ENCODE measurements at places on chromosomes 3 and 15.

DNA sequence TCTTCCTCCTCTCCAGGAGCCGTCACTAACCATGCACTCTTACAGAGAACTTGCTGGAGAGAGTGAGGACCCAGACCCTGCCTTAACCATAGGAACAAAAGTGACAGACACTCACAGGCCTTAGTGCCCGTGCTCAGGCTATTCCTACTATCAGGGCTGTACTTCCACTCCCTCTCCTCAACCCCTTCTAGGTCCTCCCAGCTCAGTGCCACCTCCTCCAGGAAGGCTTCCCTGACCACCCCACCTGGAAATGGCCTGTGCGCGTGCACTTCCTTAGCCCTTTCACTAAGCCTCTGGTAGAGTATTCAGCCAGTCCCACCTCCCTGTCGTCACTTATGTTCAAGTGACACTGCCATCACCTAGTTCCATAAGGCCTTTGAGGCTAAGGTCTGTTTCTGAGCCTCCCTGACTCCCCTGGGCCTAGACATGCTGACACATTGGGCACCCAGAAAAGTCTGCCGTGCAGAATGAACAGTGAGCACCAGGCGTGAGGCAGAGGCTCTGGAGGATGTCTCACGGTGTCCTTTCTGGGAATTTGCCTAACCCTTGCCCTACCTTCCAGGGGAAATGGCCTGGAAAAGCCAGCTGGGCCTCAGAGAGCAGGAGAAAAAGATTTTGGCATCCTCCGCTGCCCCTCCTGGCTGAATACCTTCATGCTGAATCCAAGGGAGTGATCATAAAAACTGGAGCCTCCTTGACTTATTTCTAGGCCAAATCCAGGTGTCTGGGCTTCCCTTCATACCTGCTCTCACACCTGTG lies 108.6 kb upstream of the SMAD3 start:
- DNase-seq = no peak

DNA sequence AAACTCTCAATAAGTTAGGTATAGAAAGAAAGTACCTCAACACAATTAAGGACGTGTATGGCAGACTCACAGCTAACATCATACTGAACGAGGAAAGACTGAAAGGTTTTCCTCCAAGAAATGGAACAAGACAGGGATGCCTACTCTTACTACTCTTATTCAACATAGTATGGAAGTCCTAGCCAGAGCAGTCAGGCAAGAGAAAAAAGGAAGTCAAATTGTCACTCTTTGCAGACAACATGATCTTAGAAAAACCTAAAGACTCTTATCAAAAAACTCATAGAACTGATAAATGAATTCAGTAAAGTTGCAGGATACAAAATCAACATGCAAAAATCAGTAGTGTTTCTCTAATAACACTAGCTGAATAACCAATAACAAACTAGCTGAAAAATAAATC lies 96.0 kb downstream of the C3orf70 start:
- no peak for DNase-seq

DNA sequence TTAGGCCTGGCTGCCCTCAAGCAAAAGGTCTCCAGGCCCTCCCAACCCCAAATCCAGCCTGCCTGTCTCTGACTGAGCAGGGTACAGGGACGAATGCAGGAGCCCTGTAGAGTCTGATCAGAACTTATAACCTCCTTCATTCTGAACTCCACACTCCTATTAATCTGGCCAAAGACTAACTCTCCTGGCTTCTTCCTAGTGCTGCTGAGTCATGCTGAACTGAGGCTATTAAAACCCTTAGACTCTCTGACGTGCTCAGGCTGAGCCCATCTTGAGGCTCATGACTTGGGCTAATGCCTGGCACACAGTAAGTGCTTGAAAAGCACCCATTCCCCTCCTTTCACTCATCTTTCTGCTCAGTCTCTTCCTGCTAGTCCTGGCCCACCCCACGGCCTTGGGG lies 81.9 kb downstream of the NUP210 start:
- DNase-seq = no peak

DNA sequence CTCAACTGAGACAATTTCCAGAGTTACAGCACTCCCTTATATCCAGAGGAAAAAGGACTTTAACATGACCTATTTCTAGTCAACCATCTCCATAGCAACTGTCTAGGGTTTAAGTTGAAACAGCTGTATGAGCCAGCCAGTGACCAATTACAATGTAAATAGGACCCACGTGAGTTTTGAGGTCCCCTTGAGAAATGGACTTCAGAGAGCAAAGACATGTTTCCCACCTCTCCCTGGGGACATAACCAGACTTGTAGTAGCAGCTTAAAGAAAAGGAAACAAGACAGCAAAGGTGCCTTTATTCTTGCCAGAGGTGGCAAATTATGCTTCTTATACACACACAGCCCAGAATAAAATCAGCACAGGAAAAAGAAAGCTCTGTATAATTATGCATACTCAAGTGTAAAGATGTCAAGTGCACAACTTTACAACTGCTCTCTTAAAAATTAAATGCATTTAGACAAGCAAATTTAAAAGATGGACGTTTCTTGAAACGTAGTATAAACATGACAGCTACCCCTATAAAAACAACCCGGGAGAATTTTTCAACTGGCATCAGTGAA lies 40.2 kb downstream of the SUMF1 start:
- DNase-seq = no peak

DNA sequence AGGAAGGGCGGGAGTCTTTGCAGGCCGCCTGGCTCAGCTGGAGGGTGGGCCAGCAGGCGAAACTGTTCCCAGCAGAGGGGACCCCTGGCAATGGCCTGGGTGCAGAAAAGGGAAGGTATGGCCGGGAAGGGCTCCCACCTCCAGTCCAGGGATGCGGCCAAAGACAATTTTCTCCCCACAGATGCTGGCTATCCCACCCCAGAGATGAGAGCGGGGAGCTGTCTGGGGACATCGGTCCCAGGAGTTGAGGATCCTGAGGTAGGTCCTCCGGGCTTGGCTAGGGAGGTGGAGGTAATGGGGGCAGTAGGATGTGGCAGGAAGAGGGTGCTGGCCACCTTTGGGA lies 1.7 kb downstream of the SEMA3G start:
- no peak for DNase-seq

DNA sequence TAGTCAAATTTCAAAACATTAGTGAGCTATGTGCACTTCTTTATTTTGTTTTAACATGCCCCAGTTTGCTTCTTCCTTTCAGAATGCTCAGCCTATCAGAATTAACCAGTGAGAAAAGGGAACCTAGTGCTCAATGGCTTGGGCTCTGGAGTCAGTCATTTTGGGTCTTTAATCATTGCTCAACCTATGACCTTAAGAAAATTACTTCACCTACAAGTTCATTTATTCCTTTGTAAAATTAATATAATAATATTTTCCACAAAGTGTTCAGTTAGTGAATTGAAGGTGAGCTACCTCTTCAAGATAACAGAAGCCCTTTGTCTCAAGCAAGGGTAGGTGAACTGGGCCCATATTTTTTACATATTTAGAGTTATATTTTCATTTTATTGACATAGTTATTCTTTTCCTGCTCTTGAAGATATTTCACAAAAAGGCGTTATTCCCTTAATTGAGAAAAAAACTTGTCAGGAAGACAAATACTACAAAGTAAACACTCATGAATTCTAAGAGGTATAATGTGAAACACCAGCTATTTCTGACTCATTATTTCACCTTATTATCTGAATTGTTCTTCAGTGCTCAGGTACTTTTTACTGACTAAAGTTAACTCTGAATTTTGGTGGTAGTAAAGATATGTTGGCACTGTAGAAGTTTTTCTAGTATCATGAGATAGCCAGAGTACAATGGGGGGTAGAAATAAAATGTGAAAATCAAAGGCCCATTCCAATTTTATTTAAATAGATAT lies 415.5 kb downstream of the NAALADL2 start:
- DNase-seq = no peak

DNA sequence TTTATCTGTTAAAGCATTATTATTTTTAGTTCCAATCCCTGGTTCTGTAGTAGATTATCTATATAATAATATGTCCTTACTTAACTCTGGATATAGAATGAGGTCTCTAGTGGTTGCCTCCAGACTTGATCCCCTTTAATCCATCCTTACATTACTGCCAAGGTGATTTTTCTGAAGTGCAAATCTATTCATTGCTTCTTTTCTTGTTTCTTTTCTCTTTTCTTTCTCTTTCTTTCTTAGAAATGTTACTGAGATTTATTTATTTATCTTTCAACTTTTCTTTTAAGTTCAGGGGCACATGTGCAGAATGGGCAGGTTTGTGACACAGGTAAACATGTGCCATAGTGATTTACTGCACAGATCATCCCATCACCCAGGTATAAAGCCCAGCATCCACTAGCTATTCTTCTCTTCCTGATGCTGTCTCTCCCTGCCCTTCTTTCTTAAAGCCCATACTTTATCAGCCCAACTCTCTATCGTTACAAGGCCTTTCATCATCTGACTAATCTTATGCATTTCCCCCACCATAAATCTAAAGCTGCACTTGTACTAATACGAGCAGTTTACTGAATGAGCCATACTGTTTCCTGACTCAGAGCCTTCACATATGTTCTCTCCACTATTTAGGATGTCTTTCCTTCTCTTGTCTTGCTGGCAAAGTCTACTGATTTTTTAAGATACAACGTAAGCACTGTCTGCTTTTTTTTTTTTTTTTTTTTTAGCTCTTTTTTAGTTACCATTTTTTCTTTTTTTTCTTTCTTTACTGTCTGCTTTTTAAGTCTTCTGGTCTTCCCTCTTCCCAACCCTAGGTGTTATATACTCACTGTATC lies 4.6 kb downstream of the GLCE start:
- DNase-seq = no peak

DNA sequence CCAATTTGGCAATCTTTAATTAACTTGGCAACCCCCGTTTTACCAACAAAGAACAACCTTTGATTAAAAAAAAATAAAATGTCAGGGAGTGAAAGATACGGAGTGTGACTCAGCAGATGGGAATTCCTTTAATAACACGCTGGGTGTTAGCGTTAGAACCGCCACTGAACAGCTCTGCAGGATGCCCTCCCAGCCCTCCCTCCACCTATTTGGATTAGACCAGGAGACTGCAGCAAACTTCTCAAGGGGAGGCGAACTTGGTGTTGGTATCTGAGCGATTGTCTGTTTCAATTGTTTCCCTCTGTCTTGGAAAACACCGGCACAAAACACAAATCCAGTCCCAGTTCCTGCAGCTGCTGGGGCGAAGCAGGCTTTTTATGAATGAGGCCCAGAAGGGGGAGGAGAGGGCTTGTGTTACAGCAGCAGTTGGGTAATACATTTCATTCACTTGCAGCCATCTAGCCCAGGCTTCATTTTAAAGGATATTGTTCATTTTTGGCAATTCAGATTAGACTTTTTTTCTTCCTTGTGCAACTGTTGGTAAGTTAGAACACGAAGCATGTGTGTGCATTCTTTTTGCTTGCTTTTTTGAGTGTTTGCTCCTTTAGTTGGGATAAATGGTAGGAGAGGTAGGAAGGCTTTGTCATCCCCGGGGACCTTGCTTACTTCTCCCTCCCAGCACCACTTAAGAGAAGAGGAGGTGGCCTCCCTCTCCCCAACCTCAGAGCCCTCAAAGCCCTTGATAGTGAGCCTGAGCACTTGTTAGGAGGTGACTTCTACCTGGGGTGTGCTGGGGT lies 152.3 kb downstream of the IGF1R start:
- no peak for DNase-seq

GRCh38 chr15:61649046-61649445 lies 411.2 kb downstream of the VPS13C start:
- no peak for DNase-seq

- no peak for DNase-seq
These were observed 107.0 kb downstream of the ETFA start for GRCh38 chr15:76204109-76204845.

DNA sequence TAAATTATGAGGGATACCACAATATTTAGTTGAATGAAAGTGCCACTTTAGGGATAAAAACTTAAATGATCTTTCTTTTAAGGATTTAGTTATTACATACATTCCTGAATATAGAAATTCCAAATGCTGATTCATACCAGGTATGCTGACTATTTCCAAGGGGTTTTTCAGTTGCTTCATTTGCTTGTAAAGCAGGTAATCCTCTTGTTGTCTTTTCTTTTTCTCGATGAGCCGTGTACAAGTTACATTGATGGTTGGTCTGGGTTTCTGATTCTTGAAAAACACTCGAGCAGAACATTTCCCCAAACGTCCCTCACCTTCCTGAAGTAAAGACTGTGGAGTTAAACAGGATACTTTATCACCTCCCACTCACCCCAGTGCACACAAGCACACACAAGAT lies 21.7 kb downstream of the RARRES1 start:
- no peak for DNase-seq

GRCh38 chr15:41160639-41161315 lies 44.7 kb upstream of the INO80 start:
- no peak for DNase-seq

- DNase-seq = no peak
These were observed 7.7 kb downstream of the SORD start for GRCh38 chr15:45030743-45031142.

- DNase-seq = no peak
These were observed 29.5 kb downstream of the AGTR1 start for GRCh38 chr3:148727231-148727630.

GRCh38 chr3:57544181-57545125 lies at the start of gene DNAH12:
DNAH12 (minus strand) TSS chr3:57544344; CDS start chr3:57542870, 1,474 bp downstream.
- DNase-seq = no peak

GRCh38 chr3:12182687-12183441 lies 24.2 kb upstream of the TIMP4 start:
- no peak for DNase-seq

DNA sequence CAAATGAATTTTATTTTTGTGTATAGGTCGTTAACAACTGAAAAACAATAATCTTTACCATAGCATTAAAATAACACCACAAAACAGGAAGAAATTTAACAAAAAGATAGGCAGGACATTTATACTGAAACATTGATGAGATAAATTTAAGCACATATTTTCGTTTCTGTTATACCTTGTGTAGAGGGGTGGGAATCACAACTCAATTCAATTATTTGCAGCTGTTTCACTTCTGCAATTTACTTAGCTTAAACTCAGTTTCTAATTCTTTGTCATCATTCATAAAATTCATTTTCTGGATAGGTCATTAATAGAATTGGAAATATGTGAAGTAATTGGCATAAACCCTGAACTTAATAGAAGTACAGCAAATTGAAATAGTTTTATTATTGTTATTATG lies 42.3 kb downstream of the TP63 start:
- no peak for DNase-seq

- DNase-seq = no peak
These were observed 41.0 kb upstream of the MANF start for GRCh38 chr3:51343918-51344687.

GRCh38 chr3:126267169-126267975 lies 87.0 kb upstream of the ALDH1L1 start:
- no peak for DNase-seq

- no peak for DNase-seq
These were observed 83.1 kb upstream of the RPL32 start for GRCh38 chr3:12924437-12924836.

DNA sequence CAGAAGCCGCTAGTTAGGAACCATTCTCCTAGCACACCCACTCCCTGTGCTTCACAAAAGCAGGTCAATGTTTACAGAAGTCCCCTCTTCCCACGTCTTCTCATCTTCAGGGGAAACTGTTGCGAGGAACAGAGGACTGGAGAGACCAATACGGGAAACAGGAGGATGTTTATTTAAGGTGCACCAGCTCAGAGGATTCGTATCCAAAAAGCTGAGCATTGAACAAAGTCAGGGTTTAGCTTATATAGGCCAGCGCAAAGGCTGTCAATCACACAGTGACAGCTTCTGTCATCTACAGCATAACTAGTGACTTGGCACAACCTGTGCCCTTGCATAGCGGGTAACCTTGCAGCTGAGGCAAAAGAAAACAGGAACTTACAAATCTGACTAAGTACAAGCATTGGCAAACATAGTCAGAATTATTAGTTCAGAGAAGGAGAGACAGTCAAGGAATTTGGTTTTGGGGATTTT lies 61.3 kb downstream of the ZDHHC19 start:
- no peak for DNase-seq

Measured in activated B cell treated with CpG ODN at 0.5 μM for 24 hours (primary cell).